Dermis blood vessel endothelial cell (primary cell): ENCODE measurements at places on chromosomes 12 and 14. TPM values are rescaled to one million over a fixed set of nuclear protein-coding genes. Genes with fewer than 3 reads are reported as not detected.

- no peak for DNase-seq
These were observed 7.5 kb downstream of the LAG3 start for GRCh38 chr12:6779708-6780432.

DNA sequence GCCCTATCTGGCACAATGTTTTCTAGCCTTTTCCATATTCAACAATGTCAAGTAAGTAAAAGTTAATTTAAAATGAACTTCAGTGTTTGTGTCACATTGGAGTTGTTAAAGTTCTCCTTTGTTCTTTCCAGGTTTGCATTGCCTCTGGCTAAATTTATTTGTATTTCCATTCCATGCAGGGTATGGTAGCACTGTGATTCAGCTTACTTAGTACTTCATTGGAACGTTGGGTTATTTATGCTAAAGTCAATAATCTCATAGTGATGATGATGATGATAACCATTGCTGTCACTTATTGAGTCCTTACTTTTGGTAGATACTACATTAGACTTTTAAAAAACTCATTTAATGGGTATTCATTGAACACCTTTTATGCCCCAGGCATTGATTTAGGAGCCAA, 286.9 kb downstream of the RAD51B start:
- no peak for DNase-seq

- DNase-seq, result peak; percentile 94
These were observed 63.6 kb downstream of the TMCC3 start for GRCh38 chr12:94586589-94587259.

- no peak for DNase-seq
These were observed 142.7 kb downstream of the FOXA1 start for GRCh38 chr14:37452323-37452722.

GRCh38 chr14:99513183-99513694, 32.0 kb downstream of the CCNK start:
- no peak for DNase-seq

KRT3 gene
- not detected in 2 replicates for total RNA-seq

GRCh38 chr12:128592220-128592744, 231.5 kb downstream of the SLC15A4 start:
- no peak for DNase-seq

GRCh38 chr14:89243741-89244140, 173.3 kb downstream of the FOXN3 start:
- DNase-seq, result no peak

TEAD4 gene
- total RNA-seq, result 24.7 and 36.2 TPM in 2 replicates

CNOT2 gene
- 179 and 198 TPM in 2 replicates for total RNA-seq

DNA sequence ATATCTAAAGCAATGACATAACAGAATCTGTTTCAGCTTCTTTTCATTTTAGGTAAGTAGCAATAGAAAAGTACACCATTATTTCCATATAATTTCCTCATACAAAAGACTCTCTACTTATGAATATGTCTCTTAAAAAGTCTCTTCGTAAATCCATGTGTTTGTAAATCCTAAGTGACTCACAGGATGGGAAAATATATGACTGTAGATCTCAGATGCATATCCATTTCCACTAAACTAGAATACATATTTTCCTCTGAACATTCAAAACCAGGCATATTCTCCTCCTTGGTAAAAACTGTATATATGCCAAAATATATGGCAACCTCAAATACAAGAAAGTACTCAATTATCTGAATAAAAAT, 93.6 kb downstream of the TXNDC16 start:
- no peak for DNase-seq

GRCh38 chr12:61993734-61994345, 266.4 kb upstream of the USP15 start:
- DNase-seq, result peak; percentile 11
